Left renal pelvis (tissue), 4 donors: ENCODE measurements at places on chromosomes 11 and 22. TPM values are rescaled to one million over a fixed set of nuclear protein-coding genes. Genes with fewer than 3 reads are reported as not detected.

- DNase-seq: no peak
Measured at GRCh38 chr11:114147375-114148012, 88.0 kb downstream of the ZBTB16 start.

- DNase-seq: no peak
Measured at GRCh38 chr11:69171476-69172240, 15.9 kb downstream of the SMIM38 start.

DNA sequence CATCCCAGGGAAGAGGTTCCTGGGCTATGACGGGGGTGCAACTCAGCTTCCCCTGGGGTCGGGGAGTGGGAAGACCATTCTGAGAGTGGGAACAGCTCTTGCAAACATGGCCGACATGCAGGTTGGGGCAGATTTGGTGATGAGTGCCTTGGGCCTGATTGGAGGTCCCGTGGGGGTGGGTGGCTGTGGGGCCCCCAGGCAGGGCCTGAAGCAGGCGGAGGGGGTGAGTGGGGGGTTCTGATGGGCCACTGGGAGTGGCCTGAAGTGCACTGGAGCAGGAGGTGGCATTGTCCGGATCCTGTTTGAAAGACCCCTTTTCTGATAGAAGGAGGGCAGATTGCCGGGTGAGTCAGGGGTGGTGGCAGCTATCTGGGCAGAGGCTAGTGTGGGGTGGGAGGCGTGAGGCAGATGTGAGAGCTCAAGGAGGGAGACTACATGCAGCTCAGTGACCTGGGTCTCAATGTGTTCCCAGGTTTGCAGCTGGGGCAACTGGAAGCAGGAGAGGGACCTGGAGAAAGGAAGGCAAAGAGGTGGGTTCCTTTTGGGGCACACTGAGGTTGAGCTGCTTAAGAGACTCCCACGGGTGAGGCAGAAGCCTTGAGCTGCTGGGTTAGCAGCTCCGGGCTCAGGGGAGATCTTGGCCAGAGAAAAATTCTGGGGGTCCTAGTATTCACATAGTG, 15.1 kb downstream of the MYEOV start:
- DNase-seq: no peak

DNA sequence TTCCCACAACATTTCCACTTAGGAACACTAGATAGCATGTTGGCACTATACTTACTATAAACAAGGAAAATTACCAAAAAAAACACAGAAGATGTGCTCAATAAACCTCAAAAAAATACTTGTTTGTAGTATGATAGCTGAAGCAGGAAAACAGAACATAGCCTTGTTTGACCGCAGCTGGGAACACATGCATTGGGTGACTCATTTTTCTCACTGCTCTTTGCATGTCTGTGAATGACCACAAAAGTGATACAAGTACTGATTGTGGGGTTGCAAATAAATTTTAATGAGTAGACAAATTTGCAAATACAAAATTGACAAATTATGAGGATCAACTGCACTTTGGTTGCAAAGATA, 22.8 kb upstream of the GUCY1A2 start:
- DNase-seq: no peak

- DNase-seq: no peak
Measured at GRCh38 chr11:62707277-62707861, at the start of the genes BSCL2 and GNG3. TSS of gene BSCL2 (minus strand) at chr11:62707424. CDS start at chr11:62707195, 229 bp downstream. TSS of gene GNG3 (plus strand) at chr11:62707676. CDS start at chr11:62708296, 620 bp downstream.

DNA sequence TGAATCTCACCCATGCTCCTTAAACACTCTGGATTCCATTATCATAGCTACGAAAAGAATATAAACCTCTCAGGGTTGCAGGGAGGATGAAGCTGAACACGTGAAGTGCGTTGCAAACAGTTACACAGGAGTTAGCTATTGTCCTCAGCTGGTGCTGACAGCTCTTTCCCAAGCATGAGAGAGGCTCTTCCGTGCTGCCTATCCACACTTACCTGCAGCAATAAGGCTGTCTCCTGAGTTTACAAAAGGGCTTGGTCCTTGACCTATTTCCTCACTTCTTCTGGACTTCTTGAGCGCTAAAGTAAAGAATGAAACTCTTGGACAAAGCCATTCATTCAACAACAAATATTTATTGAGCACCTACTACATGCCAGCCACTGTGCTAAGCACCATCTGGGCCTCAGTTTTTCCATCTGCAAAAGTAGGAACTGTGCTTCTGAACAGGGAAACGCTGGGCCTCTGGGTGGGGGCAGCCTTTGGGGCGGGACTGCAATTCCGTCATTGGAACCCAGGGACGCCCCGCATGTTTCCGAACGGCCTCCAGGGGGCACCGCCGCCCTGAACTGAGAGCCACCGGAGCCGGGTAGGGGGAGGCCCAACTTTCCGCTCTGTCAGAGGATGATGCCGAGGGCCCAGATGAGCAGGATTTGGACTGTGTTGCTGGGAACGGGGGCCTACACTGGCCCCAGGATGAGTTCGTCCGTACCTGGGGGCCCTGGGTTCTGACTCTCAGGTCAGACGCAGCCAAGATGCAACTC, 651 bp upstream of the ARL2 start:
- DNase-seq: peak; percentile 72

DNA sequence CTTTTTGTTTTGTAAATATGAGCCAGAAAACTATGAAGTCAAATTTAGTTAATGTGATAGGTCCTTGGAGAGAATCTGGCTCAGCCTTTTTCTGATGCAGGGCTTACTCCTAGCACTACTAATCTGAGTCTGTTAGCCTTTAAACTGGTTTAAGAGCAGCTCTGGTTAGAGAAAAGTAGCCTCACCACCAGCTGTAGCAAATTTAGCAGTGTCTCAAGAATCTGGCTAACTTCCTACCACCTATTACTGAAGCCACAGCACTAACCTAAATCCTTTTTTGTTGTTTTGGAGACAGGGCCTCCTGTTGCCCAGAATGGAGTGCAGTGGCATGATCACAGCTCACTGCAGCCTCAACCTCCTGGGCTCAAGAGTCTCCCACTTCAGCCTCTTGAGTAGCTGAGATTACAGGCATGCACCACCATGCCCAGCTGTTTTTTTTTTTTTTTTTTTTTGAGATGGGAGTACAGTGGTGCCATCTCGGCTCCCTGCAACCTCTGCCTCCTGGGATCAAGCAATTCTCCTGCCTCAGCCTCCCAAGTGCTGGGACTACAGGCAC, 13.9 kb downstream of the RBM4B start:
- no peak for DNase-seq

Gene PHLDB1
- polyA plus RNA-seq: 66.2 TPM

Gene CTSW
- polyA plus RNA-seq: 0.92 TPM

Gene SLC25A22
- polyA plus RNA-seq: 14.6 TPM

Gene MMP12
- 2.6 TPM for polyA plus RNA-seq

Gene C22orf31
- polyA plus RNA-seq: 1.2 TPM

Gene P2RY6
- 0.68 TPM for polyA plus RNA-seq
